Activated effector memory CD4-positive, alpha-beta T cell treated with anti-CD3 and anti-CD28 coated beads, Interleukin-2, amount 50 U/mL, for 16 hours (primary cell): ENCODE measurements at places on chromosomes 12 and 14.
A peak's percentile ranks its signal among the peaks of the same experiment; 100 is the strongest.

DNA sequence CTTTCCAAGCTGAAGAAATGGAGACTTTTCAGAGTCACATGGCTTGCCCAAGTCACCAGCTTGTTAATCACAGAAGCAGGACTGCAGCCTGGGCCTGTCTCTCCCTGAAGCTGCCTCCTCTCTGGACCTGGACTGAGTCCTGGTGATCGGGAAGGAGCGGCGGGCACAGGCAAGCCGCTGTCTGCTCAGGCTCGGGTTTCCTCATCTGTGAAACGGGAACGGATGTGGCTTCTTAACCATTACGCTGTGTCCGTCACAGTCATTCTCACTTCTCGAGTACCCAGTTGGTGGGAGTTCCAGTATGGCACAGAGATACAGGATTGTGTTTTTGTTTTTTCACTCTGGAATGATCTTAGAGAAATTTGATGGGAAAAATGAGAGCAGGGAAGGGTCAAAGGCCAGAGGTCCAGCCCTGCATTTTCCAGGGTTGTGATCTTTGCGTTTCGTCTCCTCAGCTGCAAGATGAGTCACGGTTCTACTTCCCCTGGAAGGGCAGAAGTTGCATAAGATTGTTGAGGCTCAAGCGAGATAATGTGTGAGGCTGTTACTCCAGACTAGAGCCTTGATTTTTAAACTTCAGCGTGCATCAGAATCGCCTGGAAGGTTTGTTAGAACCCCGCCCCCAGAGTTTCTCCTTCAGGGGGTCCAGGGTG, 7.6 kb upstream of the LRTM2 start:
- DNase-seq: no peak

GRCh38 chr12:126419131-126419530, 1353.9 kb downstream of the AACS start:
- DNase-seq: no peak

DNA sequence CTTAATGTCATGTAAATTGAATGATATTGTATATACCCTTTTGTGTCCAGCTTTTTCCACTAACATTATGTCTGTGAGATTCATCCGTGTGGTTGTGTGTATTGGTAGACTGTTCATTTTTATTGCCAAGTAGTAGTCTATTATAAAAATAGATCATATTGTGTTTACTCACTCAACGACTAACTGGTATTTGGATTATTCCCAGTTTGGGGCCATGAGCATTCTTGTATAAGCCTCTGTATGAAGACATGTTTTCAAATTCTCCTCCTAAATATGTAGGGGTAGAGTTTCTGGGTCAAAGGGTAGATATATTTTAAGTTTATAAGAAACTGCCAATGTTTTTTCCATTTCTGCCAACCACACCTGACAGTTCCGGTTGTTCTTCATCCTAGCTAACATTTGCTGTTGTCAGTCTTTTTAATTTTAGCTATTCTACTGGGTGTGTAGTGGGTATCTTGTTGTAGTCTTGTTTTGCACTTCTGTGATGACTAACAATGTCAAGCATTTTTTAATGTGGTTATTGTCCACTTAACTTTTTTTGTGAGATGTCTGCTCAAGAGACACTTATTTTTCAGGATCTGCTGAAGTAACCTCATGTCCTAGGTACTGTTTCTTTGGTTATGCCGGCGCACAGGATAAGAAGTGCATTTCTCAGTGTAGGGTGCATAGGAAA, 93.2 kb downstream of the DACT1 start:
- no peak for DNase-seq

DNA sequence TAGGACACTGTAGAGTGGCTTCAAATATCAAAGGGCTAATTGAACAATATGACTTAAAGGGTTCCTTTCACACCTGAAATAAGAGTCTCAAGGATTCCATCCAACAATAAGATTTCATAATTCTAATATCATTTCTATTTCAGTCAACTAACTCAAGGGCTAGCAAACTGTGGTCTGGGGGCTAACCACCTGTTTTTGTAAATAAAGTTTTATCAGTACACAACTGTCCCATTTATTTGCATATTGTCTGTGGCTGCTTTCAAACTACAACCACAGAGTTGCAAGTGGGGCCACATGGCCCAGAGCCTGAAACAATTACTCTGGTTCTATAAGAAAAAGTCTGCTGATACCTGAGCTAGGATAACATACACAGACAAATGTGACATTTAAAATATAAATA, 29.1 kb downstream of the MED13L start:
- DNase-seq: no peak

DNA sequence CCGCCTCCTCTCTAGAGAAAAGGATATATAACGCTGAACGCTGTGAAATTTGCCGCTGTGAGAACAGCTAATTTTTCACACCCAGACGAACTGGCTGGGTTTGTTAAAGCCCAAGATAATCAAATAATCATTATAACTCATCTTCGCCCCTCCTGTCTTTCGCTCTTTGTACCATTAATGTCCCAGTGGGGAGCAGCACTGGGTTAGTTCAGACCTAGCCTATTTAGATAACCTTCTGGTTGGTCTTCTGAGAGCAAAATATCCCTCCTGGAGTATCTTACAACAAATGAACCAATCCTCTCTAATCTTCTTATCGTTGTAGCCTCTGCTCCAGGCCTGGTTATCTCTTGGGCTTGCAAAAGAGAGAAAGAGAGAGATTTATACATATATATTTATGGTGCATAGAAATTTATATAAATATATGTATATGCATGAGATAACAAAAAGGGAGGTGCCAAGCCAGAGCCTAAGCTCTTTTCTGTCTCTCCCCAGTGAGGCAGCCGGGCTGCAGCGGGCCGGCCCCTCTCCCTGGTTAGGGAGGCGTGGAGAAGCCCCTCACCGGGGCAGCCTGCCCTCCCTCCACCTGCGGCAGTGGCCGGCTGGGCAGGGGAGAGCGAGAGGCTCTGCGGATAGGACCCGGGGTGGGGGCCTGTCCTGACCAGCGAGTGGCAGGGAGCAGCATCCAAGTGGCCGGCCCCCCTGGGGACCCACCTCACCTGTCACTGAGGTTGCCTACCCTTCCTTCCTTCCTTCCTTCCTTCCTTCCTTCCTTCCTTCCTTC, 202.0 kb upstream of the LHX5 start:
- DNase-seq: no peak

DNA sequence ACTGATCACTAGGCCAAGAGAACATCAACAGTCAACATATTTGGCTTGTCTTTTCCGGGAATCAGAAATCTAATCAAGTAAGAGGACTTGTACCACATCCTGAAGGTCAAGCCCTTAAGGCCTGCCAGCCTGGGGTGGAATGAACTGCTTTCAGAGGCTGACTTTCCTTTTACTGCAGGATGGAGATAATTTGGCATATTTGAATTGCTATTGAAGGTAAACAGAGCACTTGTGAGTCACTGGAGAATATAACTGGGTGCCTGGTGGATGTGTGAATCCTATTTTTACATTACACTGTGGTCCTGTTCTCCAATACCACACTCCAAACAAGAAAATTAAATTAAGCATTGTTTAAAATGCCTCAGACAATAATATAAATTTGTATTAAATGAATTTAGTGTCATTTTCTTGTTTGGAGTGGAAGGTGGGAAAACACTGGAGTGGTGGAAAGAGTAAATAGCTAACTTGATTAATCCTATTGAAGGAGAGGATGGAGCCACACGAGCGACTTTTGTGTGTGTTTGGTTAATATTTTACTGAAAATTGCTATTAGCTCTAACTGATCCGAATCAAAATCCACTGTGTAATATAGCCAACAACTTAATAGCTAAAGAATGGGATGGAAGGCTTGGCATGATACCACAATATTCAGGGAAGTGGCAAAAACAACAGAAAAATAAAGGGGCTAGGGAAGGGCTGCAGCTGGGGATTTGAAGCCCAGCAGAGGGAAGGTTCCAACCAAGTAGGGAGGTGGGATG, 89.4 kb downstream of the OTX2 start:
- no peak for DNase-seq

DNA sequence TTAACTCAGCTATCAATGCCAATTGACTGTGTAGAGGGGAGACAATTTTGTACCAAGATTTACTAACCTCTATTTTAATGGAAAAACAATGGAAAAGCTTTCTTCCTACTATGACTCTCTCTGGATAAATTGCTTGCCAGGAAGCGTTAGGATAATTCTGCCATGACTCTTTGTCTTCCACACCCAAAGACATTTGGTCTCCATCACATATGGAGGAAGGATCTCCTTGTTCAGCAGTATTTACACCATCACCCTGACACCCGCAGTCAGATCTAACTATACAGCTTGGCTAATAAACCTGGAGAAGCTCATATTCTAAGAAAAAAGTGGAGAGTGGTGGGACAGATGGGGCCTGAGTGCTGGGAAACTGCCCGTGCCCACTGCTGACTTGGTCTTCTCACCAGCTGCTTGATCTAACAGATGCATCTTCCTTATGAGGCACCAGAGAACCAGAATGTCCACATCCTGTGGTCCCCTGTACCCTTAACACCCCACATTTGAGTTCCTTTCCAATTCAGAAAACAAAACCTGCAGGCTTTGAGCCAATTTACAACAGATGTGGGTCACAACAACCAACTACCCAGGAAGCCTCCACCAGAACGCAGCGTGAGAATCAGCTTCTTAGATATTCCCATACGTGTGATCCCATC, 154.0 kb downstream of the DAD1 start:
- no peak for DNase-seq

DNA sequence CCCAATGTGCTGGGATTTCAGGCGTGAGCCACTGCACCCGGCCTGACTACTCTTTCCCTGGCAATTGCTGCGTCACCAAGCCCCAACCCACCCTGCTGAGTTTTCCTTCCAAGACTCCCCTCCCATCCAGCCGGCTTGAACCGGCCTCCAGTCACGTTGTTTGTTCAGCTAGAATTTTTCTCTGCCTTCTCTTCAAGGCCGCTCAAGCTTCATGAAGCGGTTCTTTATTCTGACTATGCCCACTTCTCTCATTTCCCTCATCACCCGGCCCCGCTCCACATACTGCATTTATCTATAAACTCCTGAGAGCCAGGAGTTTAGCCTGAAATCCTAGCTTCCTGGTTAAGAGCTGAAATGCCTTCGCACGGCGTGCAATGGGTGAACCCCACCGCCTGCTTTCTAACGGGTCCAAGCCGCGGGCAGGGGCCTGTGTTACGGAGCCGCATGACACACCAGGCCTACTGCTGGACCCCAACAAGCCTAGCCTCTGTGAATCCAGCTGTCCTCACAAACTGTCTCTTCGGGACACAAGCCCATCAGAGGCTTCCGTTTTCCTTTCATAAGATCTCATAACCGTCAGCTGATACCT, 999 bp upstream of the DCAF4 start:
- no peak for DNase-seq

DNA sequence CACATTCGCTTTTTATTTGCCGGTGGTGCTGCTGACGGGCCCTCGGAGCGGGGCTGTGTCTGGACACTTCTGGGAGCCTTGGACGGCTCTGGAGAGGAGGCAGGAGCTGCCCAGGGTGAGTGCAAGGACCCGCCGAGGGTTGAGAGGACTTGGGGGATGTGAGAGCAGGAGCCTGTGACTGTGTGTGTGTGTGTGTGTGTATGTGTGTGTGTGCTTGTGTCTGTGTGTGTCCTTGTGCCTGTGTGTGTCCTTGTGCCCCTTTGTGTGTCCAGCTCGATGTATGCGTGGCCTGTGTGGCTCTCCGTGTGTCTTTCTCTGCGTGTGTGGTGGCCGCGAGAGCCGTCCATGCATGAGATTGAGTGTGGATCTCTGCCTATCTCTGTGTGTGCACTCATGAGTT, 179.6 kb upstream of the MYL2 start:
- DNase-seq: no peak

GRCh38 chr12:58907391-58907790, 12.9 kb downstream of the LRIG3 start:
- no peak for DNase-seq

- no peak for DNase-seq
Observed at GRCh38 chr14:100522616-100523099, 64.6 kb downstream of the BEGAIN start.

DNA sequence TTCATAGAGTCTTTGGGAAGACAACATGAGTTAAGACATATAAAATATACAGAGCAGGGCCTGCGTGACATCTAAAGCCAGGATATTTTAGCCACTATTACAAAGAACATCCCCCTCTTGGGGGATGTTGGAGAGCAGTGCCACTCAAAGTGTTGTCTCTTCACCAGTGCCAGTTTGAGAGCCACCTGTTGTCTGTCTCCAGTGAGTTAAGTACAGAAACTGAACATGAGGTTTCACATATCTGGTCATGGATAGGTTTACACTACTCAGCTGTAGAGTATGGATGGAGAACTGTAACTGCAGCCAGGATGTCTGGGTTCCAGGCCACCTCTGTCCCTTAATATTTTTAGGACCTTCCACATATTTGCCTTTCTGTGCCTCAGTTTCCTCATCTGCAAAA, 39.1 kb downstream of the RNFT2 start:
- no peak for DNase-seq

DNA sequence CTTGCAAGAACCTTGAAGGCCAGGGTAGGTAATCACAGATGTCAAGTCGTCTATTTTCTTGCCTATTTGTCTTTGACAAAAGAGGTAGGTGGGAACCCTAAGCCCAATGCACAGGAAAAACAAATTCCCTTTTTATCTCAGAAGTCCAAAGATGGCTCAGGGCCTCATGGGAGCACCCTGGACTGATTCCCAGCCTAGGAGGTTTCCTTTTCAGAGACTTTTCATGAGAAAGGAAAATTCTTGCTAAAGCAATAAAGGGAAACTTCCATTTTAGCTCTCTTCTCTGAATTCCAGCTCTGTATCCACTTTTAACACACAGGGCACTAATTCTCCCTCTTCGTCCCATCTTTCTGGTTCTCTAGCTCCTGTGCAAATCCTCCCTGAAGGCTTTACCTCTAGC, 1.2 kb downstream of the ZNF641 start:
- DNase-seq: no peak

DNA sequence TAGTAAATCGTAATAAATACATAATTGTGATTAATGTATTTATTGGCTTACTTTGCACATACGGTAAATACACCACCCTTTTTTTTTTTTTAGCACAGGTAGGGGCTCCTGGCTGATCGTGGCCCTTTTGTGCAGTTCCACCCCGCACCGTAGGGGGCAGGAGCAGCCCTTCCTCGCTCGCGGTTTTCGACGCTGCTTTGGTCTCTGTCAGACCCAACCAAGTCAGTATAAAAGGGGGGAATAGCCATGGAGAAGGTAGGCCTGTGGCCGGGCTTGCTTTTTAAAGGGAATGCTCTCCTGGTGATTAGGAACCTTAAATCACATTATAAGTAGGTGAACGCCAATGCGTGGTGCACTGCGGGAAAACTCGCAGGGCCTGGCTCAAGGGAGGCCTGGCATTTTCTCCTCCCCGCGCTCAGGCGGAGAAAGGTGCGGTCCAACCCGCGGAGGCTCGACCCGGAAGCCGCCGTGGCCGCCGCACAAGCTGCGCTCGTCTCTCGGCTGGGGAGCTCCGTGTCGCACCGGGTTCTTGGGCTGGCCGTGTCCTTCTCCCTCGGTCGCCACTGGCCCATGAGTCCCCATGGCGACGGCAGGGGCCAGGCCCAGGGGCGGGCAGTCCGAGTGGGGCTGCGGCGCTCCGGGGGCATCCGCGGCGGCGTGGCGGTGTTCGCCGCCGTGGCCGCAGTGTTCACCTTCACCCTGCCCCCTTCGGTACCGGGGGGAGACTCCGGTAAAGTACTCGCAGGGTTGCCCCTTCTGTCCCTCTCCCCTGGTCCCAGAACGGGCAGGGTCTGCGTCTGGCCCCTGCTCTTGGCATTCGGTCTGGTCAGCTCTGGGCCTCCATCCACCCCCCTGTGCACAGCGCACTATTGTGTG, at the start of gene TMEM260:
Gene TMEM260, plus strand, starts transcription at position 454 of the 876 bp plus-strand sequence. Its CDS starts 117 bp downstream, at position 571.
- peak; percentile 97 for DNase-seq
